ENCODE measurements at places on chromosomes 2 and 18.

GRCh38 chr18:45900623-45901022, 66.5 kb downstream of the EPG5 start:
- DNase-seq = no peak

- DNase-seq = no peak
Observed at GRCh38 chr2:105643405-105644173, 101.1 kb upstream of the NCK2 start.

DNA sequence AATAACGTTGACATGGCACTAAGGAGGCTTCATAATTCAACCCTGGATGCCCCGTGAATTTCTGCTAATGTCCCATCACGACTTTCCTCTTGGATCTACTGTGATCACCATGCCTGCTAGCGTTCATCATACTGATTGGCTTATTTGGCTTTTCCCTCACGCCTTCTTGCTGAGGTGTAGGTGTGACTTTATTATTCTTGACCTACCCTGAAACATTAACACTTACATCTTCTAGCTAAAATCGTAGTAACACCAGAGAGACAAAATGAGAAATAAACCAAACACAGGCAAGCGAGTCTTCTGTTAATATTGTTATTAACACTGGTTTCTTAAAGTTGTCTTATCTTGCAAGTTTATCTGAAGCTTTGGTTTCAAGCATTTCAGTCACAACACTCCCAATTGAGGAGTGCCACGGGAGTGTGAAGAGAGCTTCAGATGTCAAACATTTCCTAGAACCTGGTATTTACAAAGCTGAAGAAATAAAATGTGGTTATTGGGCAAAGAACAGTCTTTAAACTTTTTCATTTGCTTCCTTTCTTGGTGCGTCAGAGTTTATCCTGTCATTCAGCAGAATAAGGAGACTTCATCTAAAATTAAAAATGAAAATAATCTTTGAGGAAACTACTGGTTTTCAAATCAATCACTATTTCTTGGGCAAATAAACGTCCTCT, 15.4 kb upstream of the STAT1 start:
- no peak for DNase-seq

DNA sequence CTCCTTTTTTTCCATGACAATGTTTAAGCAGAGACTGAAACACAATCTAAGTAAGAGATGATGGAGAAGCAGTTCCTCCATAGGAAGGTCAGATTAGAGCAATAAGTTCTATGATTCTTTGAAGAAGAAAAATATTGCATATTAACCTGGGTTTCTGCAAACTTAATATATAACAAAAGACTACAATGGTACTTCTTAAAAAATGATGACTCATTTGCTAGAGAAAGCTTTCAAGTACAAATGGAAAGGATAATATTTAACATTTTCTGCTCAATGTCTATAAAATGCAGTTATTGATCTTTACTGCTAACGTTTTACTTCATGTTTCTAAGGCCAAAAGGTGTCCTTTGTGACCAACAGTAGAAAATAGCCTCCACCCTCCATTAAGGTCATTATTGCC, 158.6 kb downstream of the DOCK10 start:
- DNase-seq = no peak

DNA sequence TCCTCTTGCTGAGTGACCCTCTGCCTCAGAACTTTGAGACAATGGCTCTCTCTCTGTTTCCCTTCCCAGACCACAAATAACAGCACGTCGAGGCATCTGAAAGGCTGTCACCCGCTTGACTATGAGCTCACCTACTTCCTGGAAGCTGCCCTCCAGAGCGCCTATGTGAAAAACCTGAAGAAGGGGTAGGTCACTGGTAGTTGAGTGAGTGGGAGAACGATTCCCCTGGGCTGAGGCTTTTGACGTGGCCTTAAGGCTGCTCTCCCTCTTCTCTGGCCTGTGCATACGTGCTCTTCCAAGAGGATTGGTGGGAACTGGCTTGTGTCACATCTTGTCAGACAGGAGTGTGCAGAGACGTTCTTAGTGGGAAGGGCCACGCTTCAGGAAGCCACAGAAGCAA, 63.1 kb upstream of the MCFD2 start:
- DNase-seq = no peak

- no peak for DNase-seq
Observed at GRCh38 chr2:45640576-45640975, 10.9 kb upstream of the PRKCE start.

GRCh38 chr2:203824603-203825002, 43.0 kb upstream of the CTLA4 start:
- no peak for DNase-seq

DNA sequence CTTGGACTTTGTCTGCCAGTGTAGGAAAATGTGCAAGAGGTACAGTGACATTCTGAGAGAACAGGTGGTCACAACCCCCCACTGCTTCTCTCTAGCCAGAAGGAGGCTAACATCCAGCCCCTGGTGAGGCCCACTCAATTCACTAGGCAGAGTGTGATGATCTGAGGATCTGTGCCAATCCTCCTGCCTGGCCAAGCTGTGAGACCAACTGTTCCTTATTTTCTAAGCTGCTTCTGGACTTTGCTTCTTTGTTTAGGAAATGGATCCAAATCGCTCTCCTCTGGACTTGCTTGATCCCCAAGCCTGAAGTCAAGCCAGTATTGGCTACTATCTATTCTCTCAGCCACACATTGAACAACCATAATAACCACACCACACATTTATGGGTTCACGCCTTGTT, 202.8 kb downstream of the PIK3C3 start:
- no peak for DNase-seq

- no peak for DNase-seq
Observed at GRCh38 chr2:113114224-113114945, 13.0 kb upstream of the IL1RN start.

- DNase-seq = no peak
Observed at GRCh38 chr2:216236486-216236885, 127.3 kb downstream of the XRCC5 start.

- DNase-seq = no peak
Observed at GRCh38 chr18:1017227-1018058, 112.8 kb downstream of the ADCYAP1 start.

DNA sequence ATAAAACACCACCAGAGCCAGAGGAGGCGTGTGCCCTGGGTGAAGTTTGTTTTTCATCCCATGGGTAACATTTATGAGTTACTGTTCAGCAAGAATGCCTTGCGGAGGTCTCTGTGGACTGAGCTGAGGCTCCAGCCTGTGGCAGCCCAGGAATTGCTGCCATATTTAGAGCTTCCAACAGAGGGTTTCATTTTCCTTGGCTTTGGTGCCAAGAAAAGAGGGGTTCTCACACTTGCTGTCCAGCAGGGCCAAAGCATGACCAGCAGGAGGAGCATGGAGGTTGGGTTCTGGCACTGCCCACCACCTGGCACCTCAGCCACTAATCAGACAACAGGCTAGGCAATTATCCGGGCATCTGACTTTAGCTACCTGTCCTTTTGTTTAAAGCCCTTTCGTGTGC, 36.7 kb downstream of the EPAS1 start:
- no peak for DNase-seq

- DNase-seq = peak; percentile 70
Observed at GRCh38 chr2:224570328-224570993, 14.7 kb downstream of the CUL3 start.

GRCh38 chr2:172322049-172322448, 105.3 kb upstream of the ITGA6 start:
- no peak for DNase-seq

DNA sequence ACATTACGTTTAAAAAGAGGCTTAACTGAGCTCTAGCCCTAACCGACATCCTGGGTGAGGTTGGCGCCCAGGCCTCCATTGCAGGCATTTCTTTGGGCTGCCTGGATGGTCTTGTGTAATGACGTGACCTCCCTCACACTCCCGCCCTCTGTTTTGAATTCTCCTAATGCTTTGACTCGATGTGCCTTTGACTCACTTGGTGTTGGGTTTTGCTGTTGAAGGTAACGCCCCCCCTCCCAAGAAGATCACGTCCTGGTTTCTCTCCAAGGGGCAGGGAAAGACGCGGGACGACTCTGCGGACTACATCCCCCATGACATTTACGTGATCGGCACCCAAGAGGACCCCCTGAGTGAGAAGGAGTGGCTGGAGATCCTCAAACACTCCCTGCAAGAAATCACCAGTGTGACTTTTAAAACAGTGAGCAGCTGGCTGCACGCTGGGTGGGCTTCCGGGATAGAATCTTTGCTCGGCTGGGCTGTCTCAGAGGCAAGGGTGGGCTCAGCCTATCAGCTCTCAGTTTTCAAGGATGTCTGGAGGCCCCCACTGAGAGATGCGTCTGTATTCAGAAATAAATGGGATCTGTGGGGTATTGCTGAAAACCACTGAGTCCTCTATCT, 87.9 kb upstream of the ATG16L1 start:
- DNase-seq = no peak

DNA sequence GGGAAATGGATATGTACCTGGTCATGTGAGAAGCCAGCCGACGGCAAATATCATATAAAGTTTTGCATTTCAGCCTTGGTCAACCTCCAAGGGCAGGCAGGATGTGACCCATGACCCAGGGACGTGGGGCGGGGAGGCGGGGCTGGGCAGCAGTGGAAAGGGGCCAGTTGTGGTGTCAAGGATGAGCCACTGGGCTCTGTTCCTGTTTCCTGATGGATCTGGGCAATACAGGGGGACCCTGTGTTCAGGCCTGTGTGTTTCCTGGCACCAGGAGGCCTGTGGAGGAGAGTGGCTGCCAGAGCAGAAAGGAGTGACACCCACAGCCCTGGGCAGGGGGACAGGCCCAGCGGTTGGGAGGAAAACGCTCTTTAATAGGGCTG, 106.9 kb downstream of the GATA6 start:
- no peak for DNase-seq

DNA sequence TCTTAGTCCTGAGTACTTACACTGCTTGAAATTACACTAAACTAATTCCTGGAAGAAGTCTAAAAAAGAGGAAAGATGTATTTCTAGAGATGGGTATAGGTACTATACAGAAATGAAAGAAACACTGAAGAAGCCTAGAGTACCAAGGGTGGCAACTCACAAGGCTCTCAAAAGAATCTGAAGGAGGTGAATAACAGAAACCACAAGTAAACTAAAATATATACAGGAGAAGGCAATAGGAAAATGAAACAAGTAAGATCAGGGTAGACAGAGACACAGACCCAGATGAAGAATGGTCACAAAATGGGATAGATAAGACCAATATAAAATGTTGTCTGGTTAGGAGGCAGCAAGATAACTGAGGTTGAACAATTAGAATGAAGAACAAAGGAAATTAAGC, 59.9 kb downstream of the USP37 start:
- DNase-seq = no peak

GRCh38 chr2:128154225-128154624, 63.2 kb downstream of the UGGT1 start:
- DNase-seq = no peak

- DNase-seq = no peak
Observed at GRCh38 chr2:65574993-65575392, 142.6 kb upstream of the SPRED2 start.

GRCh38 chr2:189134485-189134884, 45.1 kb downstream of the COL5A2 start:
- no peak for DNase-seq

- DNase-seq = no peak
Observed at GRCh38 chr2:235692671-235693171, 198.9 kb downstream of the AGAP1 start.

- no peak for DNase-seq
Observed at GRCh38 chr18:5995626-5996025, 100.3 kb upstream of the TMEM200C start.

DNA sequence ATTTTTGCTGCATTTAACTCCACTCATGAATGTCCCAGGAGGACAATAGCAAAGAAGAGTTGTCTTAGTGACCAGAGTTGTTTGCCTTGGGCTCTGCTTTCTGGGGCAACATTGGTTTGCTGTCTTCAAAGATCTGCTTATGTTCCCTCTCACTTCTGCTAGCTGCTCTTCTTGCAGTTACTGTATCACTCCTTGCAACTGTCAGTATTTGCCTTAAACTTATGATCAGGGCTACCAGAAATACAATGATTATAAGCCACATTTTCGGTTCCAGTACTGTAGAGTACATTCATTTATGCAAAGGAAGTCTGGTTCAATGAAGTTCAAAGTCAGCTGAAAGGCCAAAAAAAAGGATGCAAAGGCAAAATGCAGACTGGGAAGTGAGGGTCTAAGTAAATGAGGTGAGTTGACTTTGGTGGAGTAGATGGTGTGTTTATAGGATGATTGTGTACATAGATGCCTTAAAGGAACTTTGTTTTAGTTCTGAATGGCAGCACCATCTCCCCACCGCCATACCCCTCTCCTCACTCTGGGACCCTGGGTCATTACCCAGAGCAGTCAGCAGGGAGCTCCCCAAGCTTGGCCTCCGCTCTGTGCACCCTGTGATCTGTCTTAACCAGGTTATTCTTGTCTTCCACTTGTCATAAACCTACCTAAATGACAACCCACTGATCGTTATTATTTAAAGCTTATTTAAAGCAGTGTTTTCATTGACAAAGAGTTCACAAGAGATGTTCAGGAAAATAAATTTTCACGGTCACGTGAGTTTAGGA, 236.0 kb downstream of the DOK6 start:
- no peak for DNase-seq

All from fibroblast of the conjunctiva (primary cell).